ENCODE measurements at places on chromosomes 3 and 15.
A peak's percentile ranks its signal among the peaks of the same experiment; 100 is the strongest.

DNA sequence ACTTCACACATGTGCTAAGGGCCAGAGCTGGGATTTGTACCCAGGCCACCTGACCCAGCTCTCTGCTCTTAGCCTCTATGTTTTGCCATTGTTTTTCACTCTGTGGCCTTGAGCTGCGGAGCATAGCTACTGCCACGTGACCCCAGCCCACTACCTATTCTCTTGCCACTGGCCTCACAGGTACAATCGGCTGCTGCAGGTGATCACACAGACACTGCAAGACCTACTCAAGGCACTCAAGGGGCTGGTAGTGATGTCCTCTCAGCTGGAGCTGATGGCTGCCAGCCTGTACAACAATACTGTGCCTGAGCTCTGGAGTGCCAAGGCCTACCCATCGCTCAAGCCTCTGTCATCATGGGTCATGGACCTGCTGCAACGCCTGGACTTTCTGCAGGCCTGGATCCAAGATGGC is 46.2 kb downstream of the SEMA3G start:
- H3K27ac ChIP-seq = no peak overlapping the region
- DNase-seq = no peak
- no peaks in the 10 kb centered on the region for H3K27me3 ChIP-seq
- no peak overlapping the region for H3K4me3 ChIP-seq
- no peaks in the 10 kb centered on the region for H3K36me3 ChIP-seq

GRCh38 chr3:45972534-45973402 is 22.9 kb downstream of the FYCO1 start:
- no peak overlapping the region for H3K27ac ChIP-seq
- H3K27me3 ChIP-seq = no peaks in the 10 kb centered on the region
- H3K4me3 ChIP-seq = no peak overlapping the region
- DNase-seq = no peak
- H3K4me1 ChIP-seq = no peaks in the 10 kb centered on the region
- H3K36me3 ChIP-seq = no peaks in the 10 kb centered on the region

GRCh38 chr3:152961323-152961722 is 126.4 kb downstream of the P2RY1 start:
- H3K27ac ChIP-seq = no peak overlapping the region
- no peak overlapping the region for H3K4me3 ChIP-seq
- H3K36me3 ChIP-seq = no peaks in the 10 kb centered on the region
- H3K4me1 ChIP-seq = no peaks in the 10 kb centered on the region
- DNase-seq = no peak
- H3K27me3 ChIP-seq = no peaks in the 10 kb centered on the region

- no peak overlapping the region for H3K4me3 ChIP-seq
- no peaks in the 10 kb centered on the region for H3K27me3 ChIP-seq
- H3K4me1 ChIP-seq = no peaks in the 10 kb centered on the region
- H3K36me3 ChIP-seq = no peaks in the 10 kb centered on the region
These were observed 161.6 kb upstream of the ANKRD28 start for GRCh38 chr3:15959434-15959811.

- DNase-seq = no peak
- no peaks in the 10 kb centered on the region for H3K4me1 ChIP-seq
- H3K27ac ChIP-seq = no peak overlapping the region
- no peak overlapping the region for H3K4me3 ChIP-seq
- H3K27me3 ChIP-seq = no peaks in the 10 kb centered on the region
- H3K36me3 ChIP-seq = no peaks in the 10 kb centered on the region
These were observed 211.3 kb downstream of the TIGIT start for GRCh38 chr3:114504941-114505628.

GRCh38 chr15:52795464-52796227 is 5.5 kb upstream of the ONECUT1 start:
- no peaks in the 10 kb centered on the region for H3K36me3 ChIP-seq
- H3K27me3 ChIP-seq = no peaks in the 10 kb centered on the region
- H3K27ac ChIP-seq = no peak overlapping the region

GRCh38 chr3:33704891-33705290 is 13.2 kb downstream of the CLASP2 start:
- no peak overlapping the region for H3K27ac ChIP-seq
- no peaks in the 10 kb centered on the region for H3K4me1 ChIP-seq
- no peaks in the 10 kb centered on the region for H3K36me3 ChIP-seq
- no peak for DNase-seq
- H3K4me3 ChIP-seq = no peak overlapping the region

- peak overlapping the region; percentile 25 for H3K27ac ChIP-seq
- peak; percentile 78 for DNase-seq
- no peaks in the 10 kb centered on the region for H3K27me3 ChIP-seq
- H3K4me3 ChIP-seq = no peak overlapping the region
- H3K4me1 ChIP-seq = peaks cover 23% of the 10 kb centered on the region
These were observed 79.0 kb downstream of the IGF1R start for GRCh38 chr15:98727115-98728040.

- H3K27me3 ChIP-seq = no peaks in the 10 kb centered on the region
- H3K36me3 ChIP-seq = no peaks in the 10 kb centered on the region
- H3K27ac ChIP-seq = no peak overlapping the region
- H3K4me1 ChIP-seq = no peaks in the 10 kb centered on the region
- no peak for DNase-seq
These were observed 35.1 kb downstream of the MDFIC2 start for GRCh38 chr3:70277304-70277703.
